ENCODE measurements at places on chromosomes 13 and 19.

- DNase-seq = no peak
These were observed 1.9 kb downstream of the FKBP8 start for GRCh38 chr19:18541258-18541991.

DNA sequence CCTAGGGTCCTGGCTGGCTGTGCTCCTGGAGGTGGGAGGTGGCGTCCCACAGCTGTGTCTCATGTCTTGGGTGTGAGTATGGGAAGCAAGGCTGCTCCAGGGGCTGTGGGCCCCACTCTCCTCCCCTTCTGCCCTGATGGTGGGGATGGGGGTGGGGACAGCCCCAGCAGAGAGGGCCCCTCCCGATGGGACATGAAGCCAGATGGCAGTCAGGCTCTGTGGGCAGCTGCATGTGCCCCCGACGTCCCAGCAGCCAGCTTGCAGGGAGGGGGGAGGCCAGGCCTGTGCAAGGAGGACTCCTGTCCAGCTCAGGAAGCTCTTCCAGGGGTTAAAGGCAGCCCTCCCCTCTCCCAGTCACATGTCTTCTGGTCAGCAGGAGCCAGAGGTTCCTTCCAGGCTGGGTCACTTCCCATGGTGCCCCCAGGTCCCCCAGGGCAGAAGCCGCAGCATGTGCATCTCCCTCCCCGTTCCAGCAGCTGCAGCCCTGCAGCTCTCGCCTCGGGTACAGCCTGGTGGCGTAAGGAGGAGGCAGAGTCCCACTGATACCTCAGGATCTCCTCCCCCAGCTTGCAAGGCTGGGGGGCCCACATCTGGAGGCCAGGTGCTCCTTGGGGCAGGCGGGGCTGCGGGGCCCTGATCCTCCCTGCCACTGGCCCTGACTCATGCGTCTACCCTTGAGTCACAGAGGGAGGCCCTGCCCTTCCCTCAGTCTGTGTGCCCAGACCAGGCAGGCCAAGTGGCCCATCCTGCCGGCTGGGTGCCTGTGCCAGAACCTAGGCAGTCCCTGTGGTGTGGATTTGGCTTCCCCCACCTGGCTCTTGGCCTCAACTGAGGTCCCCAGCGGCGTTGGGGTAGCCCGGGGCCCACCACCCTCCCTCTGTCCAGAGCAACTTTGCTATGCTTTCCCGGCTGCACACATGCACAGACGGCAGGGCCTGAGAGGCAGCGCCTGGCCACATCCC, 13.0 kb downstream of the YIPF2 start:
- DNase-seq = no peak

DNA sequence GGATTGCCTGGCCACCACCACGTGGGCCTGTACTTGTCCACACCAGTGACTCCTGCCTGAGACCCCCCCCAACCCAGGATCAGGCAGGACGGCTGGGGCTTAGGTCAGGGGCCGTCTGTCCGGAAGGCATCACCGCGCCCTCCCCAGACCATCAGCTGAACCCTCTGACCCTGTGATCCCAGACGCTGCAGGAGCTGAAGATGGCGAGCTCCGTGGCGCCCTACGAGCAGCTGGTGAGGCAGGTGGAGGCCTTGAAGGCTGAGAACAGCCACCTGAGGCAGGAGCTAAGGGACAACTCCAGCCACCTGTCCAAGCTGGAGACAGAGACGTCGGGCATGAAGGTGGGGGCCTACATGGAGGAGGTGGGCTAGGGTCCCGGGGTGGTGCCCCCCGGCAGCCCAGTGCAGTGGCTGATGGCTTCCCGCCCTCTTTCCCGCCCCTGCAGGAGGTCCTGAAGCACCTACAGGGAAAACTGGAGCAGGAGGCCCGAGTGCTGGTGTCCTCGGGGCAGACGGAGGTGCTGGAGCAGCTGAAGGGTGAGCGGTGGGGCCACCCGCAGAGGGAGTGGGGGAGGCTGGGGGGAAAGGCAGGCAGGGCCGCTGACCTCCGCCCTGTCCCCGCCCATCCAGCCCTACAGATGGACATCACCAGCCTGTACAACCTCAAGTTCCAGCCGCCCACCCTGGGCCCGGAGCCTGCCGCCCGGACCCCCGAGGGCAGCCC, 3.0 kb downstream of the APC2 start:
- DNase-seq = no peak

- DNase-seq = no peak
These were observed 1.9 kb downstream of the ICAM5 start for GRCh38 chr19:10291554-10292205.

GRCh38 chr19:11324748-11325389, 14.6 kb downstream of the RAB3D start:
- no peak for DNase-seq

DNA sequence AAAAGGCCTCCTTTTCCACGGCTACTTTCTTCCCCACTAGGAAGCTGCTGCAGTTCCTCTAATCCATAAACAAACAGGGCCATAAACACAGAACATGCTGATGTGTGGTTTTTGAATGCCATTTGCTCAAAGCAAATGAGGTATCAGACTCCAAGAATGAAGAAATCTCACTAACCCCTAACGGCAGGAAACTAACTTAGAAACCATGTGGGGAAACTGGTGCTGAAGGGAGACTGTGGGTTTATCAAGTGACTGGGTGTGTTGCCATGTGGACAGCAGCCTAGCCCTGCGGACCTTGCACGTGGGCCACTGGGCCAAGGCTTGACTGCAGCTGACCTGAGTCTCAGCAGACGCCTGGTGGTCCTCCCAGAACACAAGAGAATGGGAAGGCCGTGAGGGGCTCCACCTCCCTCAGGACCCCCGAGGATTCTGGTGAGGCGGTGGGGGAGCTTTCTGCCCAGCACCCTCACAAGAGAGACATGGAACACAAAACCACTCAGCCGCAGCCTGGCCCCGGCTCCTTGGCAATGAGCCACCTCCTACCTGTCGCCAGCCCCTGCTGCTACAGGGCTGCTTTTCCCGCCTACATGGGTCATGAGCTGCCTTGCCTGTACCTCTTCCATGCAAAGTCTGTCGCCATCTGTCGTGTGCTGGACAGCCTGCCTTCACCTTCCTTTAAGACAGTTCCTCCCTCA, 10.6 kb downstream of the SLC15A1 start:
- DNase-seq = no peak

DNA sequence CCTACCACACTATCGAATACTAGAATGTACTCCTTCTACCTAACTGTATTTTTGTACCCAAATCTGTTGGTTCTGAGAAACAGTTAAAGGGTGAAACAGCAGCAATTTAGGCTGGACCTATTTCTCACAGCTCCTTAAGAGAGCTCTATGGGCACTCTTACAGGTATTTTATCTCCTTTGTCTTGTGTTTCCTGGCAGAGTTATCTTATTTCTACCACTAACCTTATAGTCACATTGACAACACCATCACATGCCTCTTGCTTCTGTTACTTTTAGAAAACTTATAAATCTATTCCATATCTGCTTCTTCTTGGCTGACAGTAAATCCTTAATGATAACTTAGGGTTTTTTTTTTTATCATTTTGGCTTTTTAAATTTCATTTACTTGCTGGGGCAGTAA, 130.7 kb downstream of the MYO16 start:
- DNase-seq = no peak

GRCh38 chr13:30997697-30998096, 65.2 kb downstream of the TEX26 start:
- DNase-seq = no peak

GRCh38 chr19:47623921-47624391, 15.0 kb downstream of the BICRA start:
- DNase-seq = peak; percentile 20

DNA sequence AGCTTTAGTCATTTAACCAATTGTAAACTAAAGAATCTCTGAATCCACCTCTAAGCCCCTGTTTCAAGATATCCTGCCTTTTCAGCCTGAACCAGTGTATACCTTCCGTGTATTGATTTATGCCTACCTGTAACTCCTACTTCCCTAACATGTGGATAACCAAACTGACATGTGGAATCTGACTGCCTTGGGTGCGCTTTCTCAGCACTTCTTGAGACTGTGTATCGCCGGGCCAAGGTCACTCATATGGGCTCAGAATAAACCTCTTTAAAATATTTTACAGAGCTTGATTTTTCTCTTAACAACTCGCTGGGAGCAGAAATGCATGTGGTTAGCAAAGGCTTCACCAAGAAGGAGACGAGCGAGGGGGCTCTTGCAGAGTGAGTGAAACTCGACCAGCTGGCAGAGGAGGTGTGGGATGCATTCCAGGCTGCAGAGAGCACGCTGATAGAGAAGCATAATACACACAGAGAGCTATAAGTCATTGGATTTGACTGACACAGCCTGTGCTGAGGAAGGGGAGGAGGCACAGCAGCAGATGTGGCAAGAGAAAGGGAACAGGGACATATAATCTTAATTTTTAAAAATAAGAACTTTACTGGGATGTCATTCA, 268.2 kb upstream of the MAB21L1 start:
- no peak for DNase-seq

- DNase-seq = no peak
These were observed 7.8 kb downstream of the NCLN start for GRCh38 chr19:3193256-3194105.

- no peak for DNase-seq
These were observed 20.5 kb downstream of the SMARCA4 start for GRCh38 chr19:10981252-10981895.

DNA sequence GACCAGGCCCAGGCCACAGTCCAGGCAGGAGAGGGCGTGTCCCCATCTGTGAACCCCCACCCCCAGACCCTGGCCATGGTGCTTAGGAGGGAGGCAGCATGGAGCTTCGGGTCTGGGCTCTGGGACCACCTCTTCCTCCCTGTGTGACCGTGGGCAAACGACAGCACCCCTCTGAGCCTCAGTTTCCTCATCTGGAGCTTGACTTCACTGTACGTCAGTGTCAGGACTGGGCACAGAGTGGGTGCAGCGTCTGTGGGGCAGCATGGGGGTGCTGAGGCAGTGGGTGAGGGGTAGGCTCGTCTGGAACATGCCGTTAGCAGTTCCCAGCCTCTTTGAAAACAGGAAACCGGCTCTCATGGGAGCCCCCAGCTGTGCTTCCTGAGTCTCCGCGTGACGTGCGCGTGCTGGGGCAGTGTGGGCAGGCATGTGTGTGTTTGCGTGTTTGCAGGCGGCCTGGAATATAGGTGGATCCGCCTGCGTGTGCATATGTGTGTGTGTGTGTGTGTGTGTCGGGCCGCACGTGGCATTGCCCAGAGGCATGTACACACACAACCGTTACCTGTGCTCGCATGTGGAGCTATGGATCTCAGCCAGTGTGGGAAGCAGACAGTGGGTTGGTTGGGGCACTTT, 15.8 kb downstream of the ARRDC2 start:
- DNase-seq = no peak

DNA sequence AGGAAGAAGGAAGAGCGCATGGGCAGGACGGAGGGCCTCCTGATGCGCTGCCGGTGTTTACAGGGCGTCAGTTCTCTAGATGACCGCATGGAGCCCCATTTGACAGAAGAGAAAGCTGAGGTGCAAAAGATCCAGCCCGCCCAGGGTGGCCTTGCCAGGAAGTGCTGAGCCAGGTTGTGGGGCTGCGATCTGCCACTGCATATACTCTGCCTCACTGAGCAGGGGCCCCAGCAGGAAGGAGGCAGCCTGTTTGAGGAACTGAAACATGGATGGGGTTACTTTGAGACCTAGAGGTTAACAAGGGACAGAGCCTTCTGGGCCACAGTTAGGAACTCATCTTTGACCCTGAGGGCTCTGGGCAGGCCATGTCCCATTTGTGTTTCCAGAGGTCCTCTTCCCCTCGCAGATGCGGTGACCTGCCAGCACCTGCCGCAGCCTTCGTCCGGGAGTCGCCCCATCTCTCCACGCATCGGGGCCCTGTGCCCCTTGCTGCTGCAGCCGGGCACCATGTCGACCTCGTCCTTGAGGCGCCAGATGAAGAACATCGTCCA, 3.2 kb downstream of the EPN1 start:
- no peak for DNase-seq

DNA sequence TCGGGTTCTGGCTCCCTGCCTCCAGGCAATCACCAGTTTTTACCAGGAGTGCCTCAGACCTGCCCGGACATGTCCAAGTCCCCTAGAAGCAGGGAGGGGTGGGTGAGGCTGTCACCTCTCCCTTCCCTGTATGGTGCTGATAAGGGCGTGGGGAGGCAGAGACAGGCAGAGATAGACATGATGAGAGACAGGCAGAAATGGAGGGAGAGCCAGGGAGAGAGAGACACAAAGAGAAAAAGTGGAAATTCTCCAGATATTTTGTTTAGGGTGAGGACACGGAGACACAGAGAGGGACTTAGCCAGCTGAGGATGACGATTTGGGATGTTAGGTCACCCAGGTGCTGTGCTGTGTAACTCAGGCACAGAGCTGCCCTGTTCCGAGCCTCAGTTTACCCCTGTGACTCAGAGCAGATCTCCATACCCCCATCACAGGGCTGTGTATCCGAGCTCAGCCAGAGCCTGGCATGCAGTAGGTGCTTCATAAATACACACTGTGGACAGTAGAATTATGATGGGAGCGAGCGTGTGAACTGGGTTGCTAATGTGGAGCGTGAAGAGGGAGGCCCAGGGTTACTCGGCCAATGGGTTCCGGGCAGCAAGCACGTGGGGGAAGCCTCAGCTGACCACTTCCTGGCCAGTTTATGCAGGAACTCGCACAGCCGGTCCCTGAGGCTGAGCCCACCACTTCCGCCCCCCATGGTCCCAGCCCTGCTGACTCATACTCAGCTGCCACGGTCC, 11.9 kb upstream of the GDF15 start:
- peak; percentile 74 for DNase-seq

GRCh38 chr19:45568732-45569131, 15.9 kb downstream of the OPA3 start:
- peak; percentile 71 for DNase-seq

- no peak for DNase-seq
These were observed 235.9 kb downstream of the TSHZ3 start for GRCh38 chr19:31113293-31113692.

DNA sequence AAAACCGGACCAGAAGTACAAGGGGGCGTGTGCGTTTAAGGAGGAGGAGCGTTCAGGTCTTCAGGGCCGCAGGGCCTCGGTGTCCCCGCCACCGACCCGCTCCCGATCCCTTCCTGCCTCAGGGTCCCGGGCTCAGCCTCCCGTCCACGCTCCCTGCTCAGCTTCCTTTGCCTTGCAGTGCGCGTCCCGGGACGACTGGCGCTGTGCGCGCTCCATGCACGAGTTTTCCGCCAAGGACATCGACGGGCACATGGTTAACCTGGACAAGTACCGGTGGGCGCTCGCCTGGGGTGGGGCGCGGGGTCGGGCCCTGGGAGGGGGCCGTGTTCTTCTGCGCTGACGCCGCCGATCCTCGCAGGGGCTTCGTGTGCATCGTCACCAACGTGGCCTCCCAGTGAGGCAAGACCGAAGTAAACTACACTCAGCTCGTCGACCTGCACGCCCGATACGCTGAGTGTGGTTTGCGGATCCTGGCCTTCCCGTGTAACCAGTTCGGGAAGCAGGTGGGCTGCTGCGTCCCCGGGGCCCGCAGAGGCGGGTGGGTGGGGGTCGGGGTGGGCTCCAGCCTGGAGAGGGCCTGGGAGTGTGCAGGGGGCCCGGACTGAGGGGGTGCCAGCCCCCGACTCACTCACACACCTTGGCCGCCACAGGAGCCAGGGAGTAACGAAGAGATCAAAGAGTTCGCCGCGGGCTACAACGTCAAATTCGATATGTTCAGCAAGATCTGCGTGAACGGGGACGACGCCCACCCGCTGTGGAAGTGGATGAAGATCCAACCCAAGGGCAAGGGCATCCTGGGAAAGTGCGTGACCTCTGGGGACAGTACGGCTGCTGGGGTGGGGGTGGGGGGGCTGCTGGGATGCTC, 1.4 kb downstream of the GPX4 start:
- DNase-seq = no peak

- DNase-seq = no peak
These were observed 491.2 kb downstream of the COG6 start for GRCh38 chr13:40146611-40147117.

- peak; percentile 80 for DNase-seq
These were observed 97.0 kb upstream of the MBNL2 start for GRCh38 chr13:97124915-97125809.

GRCh38 chr19:17751103-17751911, at the start of gene FCHO1:
Gene FCHO1 (plus strand): TSS chr19:17751477. CDS start chr19:17755165, 3,688 bp downstream.
- no peak for DNase-seq

All from epithelial cell of prostate (primary cell).